ENCODE measurements at places on chromosomes 13 and 19.

DNA sequence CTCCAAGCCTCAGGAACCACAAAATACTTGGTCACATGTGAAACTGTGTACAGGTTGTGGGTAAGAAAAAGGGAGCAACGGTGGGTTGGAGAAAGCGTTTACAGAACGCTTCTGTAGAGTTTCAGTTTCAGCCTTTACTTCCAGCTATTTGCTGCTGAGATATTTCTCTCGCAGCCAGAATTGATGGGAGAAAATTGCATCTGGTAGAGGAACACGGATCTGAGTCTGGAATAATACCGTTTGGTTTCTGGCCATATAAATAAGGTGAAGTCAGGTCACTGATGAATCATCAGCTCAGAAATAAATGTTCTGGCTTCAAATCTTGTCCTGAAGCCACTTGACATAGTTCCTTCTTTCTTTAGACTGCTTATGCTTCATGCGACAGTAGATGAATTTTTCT, 20.3 kb upstream of the RFC3 start:
- no peak for DNase-seq

DNA sequence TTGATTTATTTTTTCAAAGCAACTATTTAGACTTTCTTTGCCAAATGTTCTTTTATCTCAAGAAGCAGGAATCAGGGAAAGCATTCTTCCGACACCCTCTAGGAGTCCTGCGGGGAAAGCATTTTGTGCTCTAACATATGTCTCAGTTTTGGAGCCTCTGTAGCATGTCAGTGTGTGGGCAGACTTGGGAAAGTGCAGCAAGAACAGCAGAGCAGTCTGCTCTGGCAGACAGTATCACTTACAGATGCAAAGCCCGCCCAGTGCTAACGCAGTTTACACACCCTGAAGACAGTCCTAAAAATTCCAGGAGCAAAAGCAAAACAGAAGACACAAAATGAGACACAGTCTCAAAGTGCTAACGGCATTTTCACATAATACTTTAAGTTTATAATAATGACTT, 393.5 kb downstream of the KLF12 start:
- no peak for DNase-seq

DNA sequence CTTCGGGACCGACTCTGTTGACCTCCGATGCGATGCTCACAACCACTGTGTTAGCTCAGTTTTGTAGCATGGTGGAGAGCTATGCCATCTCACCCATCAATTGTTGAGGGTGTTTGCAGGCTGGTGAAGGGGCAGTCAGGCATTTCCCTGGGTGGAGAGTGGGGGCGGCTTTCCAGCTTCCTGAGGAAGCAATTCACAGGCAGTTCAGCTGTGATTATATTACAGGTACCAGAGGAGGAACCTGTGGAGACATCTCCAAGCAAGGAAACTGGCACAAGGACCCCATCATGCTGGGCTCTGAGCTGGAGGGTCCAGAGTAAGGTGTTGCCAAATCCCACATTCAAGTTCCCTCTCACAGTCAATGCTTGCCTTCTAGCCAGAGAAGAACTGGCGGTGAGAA, 166.0 kb upstream of the ZNF536 start:
- DNase-seq = no peak

- DNase-seq = no peak
These were observed 15.2 kb upstream of the N4BP2L1 start for GRCh38 chr13:32443111-32443510.

DNA sequence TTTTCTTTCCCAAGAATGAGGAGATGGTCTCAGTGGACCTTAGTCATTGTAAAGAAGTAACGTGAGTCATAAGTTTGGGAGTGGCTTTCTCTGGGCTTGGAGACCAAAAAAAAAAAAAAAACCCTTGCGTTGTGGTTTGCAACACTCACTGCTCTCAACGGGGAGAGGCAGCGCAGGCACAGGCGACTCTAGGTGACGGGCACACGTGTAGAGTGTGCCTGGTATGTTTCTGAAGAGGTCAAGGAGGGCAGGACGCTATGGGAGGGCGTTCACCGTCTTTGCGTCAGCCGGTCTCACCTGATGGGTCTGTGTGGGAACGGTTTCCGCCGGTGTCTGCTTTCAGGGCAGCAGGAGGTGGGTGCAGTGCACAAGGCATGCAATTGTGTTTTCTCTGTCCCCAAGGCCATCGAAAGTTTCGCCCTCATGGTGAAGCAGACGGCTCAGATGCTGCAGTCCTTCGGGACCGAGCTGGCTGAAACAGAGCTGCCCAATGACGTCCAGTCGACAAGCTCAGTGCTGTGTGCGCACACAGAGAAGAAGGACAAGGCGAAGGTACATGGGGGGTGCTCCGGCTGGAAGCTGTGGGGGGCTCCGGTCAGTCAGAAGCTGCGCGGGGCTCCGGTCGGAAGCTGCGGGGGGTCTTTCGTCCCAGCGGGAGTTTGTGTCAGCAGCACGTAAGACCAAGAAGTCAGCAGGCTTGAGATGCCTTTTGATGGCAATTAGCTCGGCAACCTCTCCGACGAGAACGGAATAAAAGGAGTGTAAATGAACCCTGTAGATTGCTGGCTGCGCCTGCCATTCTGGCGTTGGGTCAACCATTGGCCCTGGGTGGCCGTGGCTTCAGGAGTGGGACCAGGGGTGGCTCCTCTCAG, 40.8 kb upstream of the F7 start:
- no peak for DNase-seq

DNA sequence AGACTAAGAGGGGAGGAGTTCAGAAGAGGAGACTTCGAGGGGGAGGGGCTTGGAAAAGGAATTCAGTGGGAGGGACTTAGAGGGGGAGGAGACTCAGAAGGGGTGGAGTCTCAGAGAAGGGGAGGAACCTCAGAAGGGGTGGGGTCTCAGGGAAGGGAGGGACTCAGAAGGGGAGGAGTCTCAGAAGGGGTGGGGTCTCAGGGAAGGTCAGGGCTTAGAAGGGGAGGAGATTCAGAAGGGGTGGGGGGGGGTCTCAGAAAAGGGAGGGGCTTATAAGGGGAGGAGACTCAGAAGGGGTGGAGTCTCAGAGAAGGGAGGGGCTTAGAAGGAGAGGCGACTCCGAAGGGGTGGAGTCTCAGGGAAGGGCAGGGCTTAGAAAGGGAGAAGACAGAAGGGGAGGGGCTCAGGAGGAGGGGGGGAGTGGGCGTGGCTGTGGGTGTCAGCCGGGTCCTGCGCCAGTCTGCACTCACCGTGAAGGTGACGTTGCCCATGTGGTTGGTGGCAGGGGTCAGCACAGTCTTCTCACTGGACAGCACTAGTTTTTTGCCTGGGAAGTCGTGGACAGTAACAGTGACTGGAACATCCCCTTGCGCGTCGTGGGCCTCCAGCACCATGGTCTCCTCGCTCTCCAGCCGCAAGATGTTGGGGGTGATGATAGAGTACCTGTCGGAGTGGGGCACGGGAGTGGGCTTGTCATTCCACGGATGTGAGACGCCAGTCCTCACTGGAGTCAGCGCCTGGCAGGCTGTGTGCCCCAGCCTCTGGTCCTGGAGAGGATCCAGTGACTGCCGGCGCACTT, 1.5 kb downstream of the C3 start:
- no peak for DNase-seq

Measured in left ventricle myocardium inferior (tissue), 1 donor.